ENCODE measurements at places on chromosomes 16 and 17.

GRCh38 chr16:13883881-13884280 lies 36.1 kb upstream of the ERCC4 start:
- peak; percentile 18 for DNase-seq

DNA sequence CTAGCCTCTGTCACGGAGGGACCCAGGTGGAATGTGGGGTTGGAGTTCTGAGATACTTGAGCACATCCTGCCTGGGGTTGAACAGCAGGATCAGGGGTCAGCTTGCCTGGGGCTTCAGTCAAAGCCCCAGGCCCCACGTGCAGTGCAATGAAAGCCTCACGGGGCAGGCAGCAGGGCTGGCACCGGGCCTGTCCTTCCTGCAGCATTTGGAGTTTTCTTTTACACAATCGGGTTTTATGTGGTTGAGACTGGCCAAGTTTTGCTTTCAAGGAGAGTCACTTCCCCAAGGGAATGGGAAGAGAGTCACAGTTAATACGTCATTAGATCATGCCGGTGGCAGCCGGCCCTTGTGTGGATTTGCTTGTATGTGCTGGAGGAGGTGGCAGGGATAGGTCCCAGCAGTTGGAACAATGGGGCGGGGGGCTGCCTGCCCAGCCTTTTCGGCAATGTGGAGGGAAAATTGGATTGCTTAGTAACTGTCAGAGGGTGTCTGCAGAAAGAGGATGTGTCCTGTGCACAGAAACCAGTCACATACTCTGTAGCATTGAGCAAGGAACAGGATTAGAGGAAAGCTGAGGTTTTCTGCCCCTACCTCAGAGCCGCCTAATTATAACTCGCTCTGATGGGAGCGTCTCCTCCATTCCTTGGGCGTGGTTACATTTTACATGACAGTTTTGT lies 4.5 kb downstream of the RMI2 start:
- no peak for DNase-seq

DNA sequence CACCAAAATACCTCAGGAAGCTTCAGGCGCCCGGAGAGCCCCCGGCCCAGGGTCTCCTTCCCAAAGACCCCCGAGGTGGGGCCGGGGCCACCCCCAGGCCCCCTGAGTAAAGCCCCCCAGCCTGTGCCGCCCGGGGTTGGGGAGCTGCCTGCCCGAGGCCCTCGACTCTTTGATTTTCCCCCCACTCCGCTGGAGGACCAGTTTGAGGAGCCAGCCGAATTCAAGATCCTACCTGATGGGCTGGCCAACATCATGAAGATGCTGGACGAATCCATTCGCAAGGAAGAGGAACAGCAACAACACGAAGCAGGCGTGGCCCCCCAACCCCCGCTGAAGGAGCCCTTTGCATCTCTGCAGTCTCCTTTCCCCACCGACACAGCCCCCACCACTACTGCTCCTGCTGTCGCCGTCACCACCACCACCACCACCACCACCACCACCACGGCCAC lies 6.7 kb upstream of the TMEM88 start:
- DNase-seq, result no peak

- DNase-seq, result no peak
Observed at GRCh38 chr16:31696968-31697743, 169.5 kb downstream of the AHSP start.

DNA sequence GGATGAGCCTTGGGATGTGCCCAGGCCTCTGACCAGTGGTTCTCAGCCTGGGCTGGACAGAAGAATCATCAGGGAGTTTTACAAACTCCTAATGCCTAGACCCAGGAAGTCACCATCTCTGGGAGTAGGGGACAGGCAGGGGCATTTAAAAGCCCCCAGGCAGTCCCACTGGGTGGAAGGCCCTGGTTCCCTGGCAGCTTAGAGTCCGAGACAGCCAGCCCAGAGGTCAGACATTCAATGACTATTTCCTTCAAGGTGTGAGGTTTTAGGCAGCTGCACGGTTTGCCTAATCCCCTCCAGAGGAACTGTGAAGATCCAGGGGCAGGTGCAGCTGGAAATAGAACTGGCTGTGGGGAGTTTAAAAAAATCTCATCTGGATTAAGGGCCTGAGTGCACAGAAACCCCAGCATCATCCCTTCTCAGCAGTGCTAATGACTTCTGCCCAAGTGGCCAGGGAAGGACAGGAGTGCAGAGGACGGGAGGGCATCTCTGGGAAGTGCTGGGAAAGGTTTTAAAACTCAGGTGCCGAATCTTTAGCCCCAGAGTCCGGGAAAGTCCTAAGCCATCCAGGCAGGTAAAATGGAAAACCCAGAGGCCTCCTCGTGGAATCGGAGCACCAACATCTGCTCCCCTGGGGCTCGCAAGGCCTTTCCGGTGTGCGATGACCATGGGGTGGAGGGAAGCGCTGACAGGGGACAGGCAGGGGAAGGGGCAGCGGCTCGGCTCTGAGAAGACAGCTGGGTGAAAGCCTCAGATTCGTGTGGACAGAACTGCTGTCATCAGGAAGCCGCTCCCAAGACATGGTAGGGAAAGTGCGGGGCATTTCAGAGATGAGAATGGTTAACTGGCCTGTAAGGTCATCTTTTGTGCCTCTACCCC lies 1.5 kb upstream of the LGALS3BP start:
- DNase-seq, result no peak

Measured in astrocyte of the cerebellum (primary cell).